Urinary bladder (tissue), 4 donors: ENCODE measurements at places on chromosomes 7 and 10.
A peak's percentile ranks its signal among the peaks of the same experiment; 100 is the strongest.

DNA sequence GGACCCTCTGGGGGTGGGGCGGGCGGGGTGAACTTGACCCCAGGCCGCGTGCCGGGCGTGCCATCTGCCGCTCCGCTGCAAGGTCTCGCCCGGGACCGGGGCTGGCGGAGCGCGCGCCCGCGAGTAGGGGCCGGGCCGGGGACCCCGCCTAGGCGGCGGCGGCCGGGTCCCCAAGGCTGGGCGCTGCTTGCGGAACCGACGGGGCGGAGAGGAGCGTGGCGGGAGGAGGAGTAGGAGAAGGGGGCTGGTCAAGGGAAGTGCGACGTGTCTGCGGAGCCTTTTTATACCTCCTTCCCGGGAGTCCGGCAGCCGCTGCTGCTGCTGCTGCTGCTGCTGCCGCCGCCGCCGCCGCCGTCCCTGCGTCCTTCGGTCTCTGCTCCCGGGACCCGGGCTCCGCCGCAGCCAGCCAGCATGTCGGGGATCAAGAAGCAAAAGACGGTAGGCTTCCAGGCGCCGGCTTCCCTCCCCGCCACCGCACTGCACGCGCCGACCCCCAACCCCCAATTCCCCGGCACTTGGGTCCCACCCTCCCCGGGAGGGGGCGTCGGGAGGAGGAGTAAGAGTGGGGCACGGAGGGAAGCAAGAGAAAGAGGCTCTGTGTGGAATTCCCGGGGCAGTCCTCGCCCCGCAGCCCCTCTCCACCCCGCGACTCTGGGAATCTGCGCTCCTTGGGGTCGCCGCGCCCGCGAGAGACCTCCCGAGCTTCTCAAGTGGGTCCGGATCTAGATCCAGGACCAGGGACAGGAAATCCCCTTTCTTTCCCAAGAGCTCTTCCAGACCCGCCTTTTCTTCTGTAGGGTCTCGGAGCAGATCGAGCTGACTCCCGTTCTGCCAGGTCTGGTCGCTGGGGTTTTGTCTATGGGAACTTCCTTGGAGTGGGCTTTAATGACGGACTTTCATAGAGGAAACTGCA lies at the start of gene PAPSS2:
PAPSS2 (plus strand) TSS at position 308 of the 913 bp plus-strand sequence; CDS start at position 412, 104 bp downstream.
- peak; percentile 35 for DNase-seq

GRCh38 chr7:157411580-157411979 lies 74.8 kb downstream of the DNAJB6 start:
- DNase-seq: no peak

DNA sequence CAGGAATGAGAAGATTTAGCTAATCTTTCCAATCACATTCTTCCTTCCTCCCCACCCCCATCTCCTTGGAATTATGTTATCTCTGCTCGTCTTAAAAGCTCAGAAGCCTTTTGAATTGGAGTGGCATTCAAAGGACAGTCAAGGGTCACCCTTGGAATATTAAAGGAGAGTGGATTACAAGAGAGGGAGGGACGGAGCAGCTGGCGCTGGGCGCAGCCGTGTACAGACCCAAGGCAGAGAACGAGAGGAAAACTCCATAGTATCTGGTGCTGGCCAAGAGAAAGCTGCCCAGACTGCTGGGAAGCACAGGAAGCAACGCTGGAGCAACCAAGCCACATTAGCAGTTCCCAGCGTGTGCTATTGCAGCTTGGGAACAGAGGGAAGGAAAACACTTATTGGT lies 95.7 kb downstream of the POU6F2 start:
- no peak for DNase-seq

DNA sequence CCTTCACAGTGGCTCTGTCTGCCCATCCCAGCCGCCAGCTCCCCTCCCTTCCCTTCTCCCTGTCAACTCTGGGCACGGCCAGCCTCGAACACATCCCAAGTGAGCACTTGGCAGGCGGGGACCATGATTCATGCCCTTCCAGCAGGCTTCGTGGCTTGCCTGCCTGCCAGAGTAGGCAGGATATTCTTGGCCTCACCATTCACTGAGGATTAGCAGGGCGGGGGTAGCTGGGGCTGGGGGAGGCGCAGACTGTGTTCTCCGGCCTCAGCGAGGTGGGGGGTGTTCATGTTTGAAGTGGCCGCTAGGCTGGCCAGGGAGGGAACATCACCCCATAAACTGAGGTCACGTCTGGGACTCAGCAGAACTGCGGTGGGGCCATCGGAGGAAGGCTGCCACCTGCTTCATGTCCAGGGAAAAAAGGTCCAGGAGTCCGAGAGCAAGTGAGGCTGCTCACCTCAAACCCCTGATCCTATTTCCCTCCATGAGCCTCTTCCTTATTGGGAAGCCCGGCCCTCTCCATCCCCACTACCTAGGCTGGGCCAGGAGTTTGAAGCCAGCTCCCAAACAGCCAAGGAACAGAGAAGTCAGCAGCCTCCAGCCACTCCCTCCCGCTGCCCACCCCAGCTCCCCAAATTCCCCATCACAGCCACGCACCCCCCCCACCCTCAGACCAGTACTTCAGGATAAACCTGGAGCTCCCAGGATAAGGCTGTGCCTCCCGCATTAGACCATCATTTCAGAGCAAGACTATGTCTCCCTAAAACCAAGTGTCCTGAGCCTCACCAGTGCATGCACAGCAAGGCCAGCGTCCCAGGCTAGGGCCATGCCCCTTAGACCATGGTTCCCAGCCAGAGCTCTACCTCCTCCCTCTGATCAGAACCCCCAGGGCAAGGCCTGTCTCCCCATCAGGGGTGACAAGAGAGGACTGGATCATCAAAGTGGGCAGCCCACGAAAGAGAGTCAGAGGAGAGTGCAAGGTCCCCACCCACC lies 42.8 kb upstream of the RABGEF1 start:
- no peak for DNase-seq

DNA sequence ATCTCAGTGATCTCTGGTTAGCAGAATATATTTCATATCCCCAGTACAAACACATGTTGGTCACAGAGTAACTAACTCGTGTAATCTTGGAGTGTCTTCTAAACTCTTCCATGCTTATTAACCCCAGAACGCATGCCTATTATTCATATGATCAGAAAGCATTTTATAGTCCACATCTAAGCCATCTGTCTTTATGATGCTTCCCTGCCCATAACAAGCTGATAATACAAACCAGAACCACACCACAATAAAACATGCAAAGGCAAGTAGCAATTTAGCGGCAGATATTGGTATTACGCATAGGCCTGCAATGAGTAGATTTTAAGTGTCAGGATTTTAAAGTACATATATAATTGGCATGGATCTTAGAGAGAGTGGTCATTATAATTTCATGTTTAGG lies 120.0 kb upstream of the PRKCQ start:
- DNase-seq: no peak

GRCh38 chr10:71278691-71279588 lies 40.1 kb upstream of the SLC29A3 start:
- DNase-seq: no peak

GRCh38 chr10:533611-534010 lies 155.9 kb downstream of the DIP2C start:
- DNase-seq: no peak

GRCh38 chr7:123711832-123712293 lies 36.9 kb downstream of the WASL start:
- no peak for DNase-seq

DNA sequence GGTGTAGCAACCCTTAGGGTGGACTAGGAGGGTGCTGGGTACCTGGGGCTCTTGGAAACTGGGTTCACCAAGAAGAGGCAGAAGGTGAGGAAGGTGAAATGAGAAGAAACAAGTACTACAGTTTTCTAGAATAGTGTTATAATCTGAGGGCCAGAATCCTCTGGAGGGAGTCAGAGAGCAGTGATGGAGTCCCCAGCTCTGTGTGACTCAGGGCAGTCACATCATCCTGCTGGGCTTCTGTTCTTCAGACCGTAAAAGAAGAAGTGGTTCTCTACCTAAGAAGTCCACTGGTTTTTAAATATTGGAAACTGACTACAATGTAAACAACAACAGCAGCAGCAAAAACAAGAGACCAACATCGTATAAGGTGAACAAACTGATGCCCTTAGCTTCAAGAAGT lies 197.3 kb downstream of the PRPF18 start:
- DNase-seq: no peak
